Esophagus squamous epithelium (tissue), 5 donors: ENCODE measurements at places on chromosomes 12 and 14. TPM values are rescaled to one million over a fixed set of nuclear protein-coding genes. Genes with fewer than 3 reads are reported as not detected.

- peak overlapping the region; percentile 72 for H3K27ac ChIP-seq
- peaks cover 43% of the 10 kb centered on the region for H3K36me3 ChIP-seq
- H3K4me1 ChIP-seq, result peaks cover 13% of the 10 kb centered on the region
Observed at GRCh38 chr14:50335389-50335788, 23.3 kb downstream of the DMAC2L start.

DNA sequence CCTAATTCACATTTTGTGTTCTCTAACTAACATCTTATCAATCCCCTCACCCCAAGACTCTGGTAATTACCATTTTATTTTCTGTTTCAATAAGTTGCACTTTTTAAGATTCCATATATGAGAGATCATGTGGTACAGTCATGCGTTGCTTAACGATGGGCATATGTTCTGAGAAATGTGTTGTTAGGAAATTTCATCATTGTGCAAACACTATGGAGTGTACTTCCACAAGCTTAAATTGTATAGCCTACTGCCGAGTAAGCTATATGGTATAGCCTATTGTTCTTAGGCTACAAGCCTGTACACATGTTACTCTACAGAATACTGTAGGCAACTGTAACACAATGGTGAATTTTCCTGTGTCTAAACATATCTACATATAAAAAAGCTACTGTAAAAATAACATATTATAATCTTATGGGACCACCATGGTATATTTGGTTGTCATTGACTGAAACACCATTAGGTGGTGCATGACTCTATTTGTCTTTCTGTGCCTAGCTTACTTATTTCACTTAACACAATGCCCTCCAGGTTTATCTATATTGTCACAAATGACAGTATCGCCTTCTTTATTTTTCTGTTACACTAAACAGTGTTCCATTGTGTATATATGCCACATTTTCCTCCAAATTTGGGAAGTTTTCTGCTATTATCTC lies 473.4 kb upstream of the LMO3 start:
- no peak overlapping the region for H3K27ac ChIP-seq
- H3K36me3 ChIP-seq, result no peaks in the 10 kb centered on the region
- no peak overlapping the region for H3K4me3 ChIP-seq
- H3K27me3 ChIP-seq, result no peaks in the 10 kb centered on the region
- no peak for DNase-seq

GRCh38 chr14:19823765-19824164 lies 20.2 kb downstream of the OR4N2 start:
- H3K4me3 ChIP-seq, result no peak overlapping the region
- DNase-seq, result no peak
- no peaks in the 10 kb centered on the region for H3K4me1 ChIP-seq
- no peak overlapping the region for H3K27ac ChIP-seq
- H3K36me3 ChIP-seq, result no peaks in the 10 kb centered on the region
- no peaks in the 10 kb centered on the region for H3K27me3 ChIP-seq

DNA sequence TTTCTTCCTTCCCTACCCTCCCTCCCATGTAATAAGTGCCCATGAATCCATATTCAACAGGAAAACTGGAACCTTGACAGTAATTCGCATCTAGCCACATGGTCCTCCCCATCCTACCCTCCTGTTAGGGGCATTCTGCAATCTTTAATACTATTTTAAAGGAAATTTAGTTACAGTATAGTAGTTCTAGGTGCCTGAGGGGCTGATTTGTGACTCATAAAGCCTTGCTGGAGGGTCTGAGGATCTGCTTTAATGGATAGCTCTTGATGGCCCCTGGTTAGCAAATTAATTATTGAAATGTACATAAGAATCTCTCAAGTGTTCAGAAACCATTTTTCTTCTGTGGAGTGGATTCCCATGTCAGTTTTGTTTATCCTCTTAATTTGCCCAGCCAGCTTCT lies 54.1 kb downstream of the ESRRB start:
- H3K36me3 ChIP-seq, result no peaks in the 10 kb centered on the region
- H3K27ac ChIP-seq, result no peak overlapping the region
- no peak overlapping the region for H3K4me3 ChIP-seq
- no peak for DNase-seq
- peaks cover 21% of the 10 kb centered on the region for H3K27me3 ChIP-seq

DNA sequence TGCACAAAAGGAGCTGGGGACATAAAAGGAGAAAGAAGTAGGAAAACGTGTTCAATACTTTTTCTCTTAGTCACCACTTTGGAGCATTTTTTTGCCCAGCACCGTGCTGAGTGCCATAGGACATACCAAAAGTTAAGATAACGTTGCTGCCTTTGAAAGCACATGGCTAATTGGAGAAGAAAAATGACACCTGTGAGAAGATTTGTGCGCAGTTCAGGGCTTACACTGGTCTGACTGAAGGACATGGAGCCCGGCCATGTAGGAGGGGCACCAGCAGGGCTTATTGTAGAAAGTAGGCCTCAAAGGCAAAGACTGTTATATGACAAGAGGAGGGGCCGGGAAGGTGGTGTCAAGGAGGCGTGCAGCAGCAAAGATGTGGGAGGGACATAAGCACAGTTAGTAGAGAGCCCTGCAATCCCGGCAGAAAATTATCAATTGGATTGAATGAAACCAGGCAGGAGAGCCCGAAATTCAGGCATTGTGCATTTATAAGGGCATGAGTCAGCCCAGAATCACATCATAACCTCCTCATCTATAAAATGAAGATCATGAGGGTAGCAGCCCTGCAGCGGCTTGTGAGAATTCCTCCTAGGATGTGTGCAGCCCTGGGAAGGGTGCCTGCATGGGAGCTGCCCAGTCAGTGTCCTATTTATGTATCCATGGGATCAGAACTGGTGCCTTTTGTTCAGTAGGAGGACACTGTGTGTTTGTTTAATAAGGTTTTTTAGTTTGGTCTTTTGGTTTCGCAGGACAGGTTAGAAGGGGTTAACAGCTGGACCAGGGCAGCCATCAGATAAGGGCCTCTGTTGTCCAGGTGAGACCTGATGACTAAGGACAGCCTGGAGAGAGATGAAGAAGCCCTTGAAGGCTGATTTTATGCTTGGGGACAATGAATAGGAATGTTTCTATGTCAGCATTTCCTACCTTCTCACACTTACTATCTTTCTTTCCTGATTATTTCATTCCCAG lies 122.4 kb downstream of the GPR135 start:
- H3K27me3 ChIP-seq, result no peaks in the 10 kb centered on the region
- no peak overlapping the region for H3K4me3 ChIP-seq
- no peaks in the 10 kb centered on the region for H3K36me3 ChIP-seq

DNA sequence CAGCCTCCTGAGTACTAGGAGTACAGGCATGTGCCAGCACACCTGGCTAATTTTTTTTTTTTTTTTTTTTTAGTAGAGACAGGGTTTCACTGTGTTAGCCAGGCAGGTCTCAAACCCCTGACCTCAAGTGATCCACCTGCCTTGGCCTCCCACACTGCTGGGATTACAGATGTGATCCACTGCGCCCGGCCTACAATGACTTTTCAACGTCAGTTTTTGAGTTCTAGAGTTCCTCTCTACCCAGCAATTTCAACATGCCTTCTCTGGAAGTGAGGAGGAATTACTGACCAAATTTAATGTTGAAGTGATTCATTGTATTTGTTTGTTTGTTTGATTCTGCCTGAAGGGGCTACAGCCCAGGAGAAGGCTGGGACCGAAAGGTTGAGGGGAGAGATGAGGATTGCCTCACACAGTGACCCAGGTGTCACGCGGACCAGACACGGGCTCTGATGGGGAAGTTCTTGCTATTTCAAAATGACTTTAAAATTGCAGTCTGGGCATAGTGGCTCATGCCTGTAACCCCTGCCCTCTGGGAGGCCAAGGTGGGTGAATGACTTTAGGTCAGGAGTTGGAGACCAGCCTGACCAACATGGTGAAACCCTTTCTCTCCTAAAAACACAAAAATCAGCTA lies 8.6 kb upstream of the DENR start:
- no peaks in the 10 kb centered on the region for H3K27me3 ChIP-seq
- H3K4me1 ChIP-seq, result peaks cover 23% of the 10 kb centered on the region
- H3K4me3 ChIP-seq, result no peak overlapping the region
- DNase-seq, result no peak

GRCh38 chr12:75816897-75817296 lies 214.7 kb downstream of the PHLDA1 start:
- no peak overlapping the region for H3K27ac ChIP-seq
- H3K4me3 ChIP-seq, result no peak overlapping the region
- no peaks in the 10 kb centered on the region for H3K4me1 ChIP-seq
- no peaks in the 10 kb centered on the region for H3K27me3 ChIP-seq
- no peak for DNase-seq
- no peaks in the 10 kb centered on the region for H3K36me3 ChIP-seq

- no peak overlapping the region for H3K27ac ChIP-seq
- no peaks in the 10 kb centered on the region for H3K27me3 ChIP-seq
- H3K4me3 ChIP-seq, result no peak overlapping the region
- no peak for DNase-seq
- no peaks in the 10 kb centered on the region for H3K36me3 ChIP-seq
Observed at GRCh38 chr14:47220096-47220495, 455.3 kb downstream of the MDGA2 start.

- H3K4me3 ChIP-seq, result peak overlapping the region; percentile 9
- peaks cover 100% of the 10 kb centered on the region for H3K27me3 ChIP-seq
- DNase-seq, result no peak
- peaks cover 34% of the 10 kb centered on the region for H3K4me1 ChIP-seq
- H3K27ac ChIP-seq, result peak overlapping the region; percentile 48
Observed at GRCh38 chr12:114396153-114396868, 9.6 kb downstream of the TBX5 start.

Gene GZMB
- 4.4 TPM for total RNA-seq

Gene C3AR1
- 1.2 TPM for total RNA-seq

Gene KRT83
- total RNA-seq, result not detected
